RKO (cell line): ENCODE measurements at places on chromosomes 6 and 20.

GRCh38 chr6:135254471-135254870, 73.4 kb downstream of the MYB start:
- DNase-seq, result no peak

DNA sequence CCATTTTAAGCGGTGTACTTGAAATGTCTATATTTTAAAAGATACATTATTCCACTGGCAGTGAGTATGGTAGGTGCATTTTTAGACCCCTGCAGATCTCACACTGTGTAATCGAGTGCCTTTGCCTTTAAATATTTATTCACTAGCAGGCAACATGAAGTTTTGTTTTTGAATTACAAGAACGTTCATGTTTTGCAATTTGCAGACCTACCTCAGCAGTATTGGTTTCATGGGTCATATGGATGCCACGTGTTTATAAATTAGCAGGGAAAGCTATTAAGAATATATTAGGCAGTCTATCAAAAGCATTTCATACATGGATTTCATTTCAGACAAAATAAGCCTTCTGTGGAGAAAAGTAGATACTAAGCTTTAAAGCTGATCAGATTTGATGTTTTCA, 7.2 kb downstream of the MAP3K4 start:
- DNase-seq, result no peak

DNA sequence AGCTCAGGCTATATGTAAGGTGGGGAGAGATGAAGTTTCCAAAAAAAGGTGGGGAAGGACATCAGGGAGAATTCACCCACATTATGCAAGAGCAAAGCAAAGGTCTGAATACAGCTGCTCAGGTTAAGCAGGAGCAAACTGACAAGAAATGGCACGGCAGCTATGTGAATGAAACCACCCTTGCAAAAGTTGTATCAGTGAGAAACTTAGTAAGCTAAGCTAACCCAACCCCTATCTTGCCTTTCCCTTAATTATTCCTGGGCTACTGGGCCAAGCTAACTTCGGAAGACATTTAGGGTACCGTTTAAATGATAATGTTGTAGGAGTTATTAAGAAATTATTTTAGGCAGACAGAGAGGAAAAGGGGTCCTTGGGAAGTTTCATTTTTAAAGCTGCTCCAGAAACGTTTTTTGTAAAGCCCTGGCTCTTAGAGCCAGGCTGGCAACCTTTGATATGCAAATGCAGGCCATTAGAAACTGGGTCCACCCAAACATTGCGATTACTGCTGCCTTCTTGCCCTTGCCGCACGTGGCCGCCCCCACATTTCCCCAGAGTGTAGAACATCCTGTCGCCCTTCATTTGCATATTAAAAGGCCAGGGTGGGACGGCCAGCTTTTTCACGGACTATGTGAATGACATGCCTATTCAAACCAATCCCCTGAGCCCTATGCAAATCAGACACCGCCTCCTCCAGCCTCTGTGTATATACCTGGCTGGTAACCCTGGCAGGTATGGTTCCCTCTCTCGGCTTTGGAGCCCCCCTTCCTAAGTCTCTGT, 60.5 kb upstream of the SAMD5 start:
- DNase-seq, result no peak

GRCh38 chr6:152575621-152576150, 61.5 kb downstream of the SYNE1 start:
- DNase-seq, result no peak
